ENCODE measurements at places on chromosomes 16 and 17. TPM values are rescaled to one million over a fixed set of nuclear protein-coding genes. Genes with fewer than 3 reads are reported as not detected.

The NEUROD2 gene
- total RNA-seq: not detected

The CACNA1G gene
- total RNA-seq: not detected

- H3K27ac ChIP-seq: no peak overlapping the region
- H3K4me3 ChIP-seq: no peak overlapping the region
- no peaks in the 10 kb centered on the region for H3K4me1 ChIP-seq
- no peak for DNase-seq
- H3K36me3 ChIP-seq: no peaks in the 10 kb centered on the region
- no peaks in the 10 kb centered on the region for H3K27me3 ChIP-seq
Measured at GRCh38 chr17:76630151-76630550, 13.4 kb downstream of the ST6GALNAC1 start.

- DNase-seq: no peak
- no peak overlapping the region for H3K27ac ChIP-seq
- H3K4me1 ChIP-seq: no peaks in the 10 kb centered on the region
- H3K4me3 ChIP-seq: no peak overlapping the region
Measured at GRCh38 chr16:81544261-81544660, 99.7 kb downstream of the CMIP start.

DNA sequence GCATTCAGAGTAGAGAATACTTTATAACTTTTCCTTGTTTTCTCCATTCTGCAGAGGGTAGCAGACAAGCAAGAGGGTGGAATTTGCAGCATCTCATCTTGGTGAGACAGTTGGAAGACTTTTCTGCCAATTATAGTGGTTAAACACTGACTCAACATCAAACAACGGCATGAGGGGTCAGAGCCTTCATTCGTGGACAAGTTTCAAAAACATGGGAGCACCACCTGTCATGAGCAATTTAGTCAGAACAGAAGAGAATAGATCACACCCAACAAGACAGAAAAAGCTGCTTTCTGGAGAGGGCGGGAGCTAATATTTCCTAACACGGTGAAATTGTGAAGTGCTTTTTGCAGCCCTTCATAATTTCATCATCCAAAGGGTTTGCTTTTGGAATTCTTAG, 17.9 kb upstream of the ZNF652 start:
- H3K4me3 ChIP-seq: no peak overlapping the region
- no peak for DNase-seq
- no peaks in the 10 kb centered on the region for H3K36me3 ChIP-seq
- no peaks in the 10 kb centered on the region for H3K4me1 ChIP-seq
- no peaks in the 10 kb centered on the region for H3K27me3 ChIP-seq

DNA sequence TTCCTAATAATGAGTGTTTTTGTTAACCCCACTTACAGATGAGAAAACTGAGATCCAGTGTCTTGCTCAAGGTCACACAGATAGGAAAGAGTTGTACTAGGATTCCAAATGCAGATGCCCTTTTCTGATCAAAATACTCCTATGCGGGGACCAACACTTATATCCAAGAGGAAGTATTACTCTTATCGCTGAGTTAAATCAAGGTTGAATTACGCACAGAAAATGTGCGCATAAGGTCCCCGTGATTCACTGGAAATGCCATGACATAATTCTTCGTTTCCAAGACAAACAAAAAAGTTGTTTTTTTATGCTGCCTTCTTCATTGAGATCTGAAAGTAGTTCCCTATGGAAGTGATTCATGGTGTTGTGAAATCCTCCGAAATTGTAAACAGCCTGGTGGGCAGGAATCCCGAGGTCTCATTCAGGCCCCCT, 463.8 kb upstream of the HSBP1 start:
- H3K36me3 ChIP-seq: no peaks in the 10 kb centered on the region
- no peak for DNase-seq

DNA sequence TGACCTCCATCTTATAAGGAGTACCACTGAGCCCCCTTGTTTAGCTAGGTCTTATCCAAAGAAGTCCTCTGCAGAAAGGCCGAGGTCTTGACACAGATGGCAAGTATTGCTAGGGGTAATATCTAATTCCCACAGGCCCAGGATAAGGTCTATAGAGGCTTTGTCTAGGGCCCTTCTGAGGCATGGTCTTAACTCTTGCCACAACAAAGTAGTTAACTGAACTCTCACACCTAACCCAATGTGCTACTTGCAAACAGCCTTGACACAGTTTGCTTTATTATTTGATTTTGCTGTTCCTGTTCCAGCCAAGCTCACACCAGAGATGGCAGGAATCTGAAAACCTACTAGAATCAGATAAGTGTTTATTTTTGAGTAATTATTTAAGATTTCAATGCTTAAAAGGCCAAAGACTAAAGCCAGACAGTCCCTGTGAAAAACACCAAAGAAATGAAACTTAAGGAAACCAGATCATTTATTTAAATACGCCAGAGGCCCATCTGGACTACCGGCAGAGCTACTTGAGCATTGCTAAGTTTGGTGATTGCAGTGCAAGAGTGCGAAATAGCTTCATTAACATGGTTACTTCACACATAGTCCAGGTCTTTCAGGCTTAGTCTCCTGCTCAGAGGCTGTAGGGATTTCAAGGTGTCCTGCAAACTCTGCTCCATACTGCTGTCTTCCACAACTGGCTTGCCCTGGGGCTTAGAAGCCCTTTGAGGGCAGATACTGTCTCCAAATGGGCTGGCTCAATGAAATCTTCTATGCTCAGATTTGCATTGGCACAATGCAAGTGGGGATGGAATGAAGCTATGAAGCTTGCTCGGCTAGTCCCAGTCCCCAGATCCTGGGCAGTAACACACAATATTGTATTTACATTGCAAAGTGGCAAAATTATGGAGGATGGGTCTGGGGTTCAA, 28.5 kb upstream of the SUPT4H1 start:
- no peak for DNase-seq
- no peaks in the 10 kb centered on the region for H3K36me3 ChIP-seq
- H3K27ac ChIP-seq: no peak overlapping the region
- no peaks in the 10 kb centered on the region for H3K27me3 ChIP-seq
- no peak overlapping the region for H3K4me3 ChIP-seq
- no peaks in the 10 kb centered on the region for H3K4me1 ChIP-seq

GRCh38 chr17:42193216-42193968, 902 bp downstream of the GHDC start:
- no peaks in the 10 kb centered on the region for H3K27me3 ChIP-seq
- peak overlapping the region; percentile 68 for H3K4me3 ChIP-seq
- H3K27ac ChIP-seq: peak overlapping the region; percentile 81
- peaks cover 6% of the 10 kb centered on the region for H3K36me3 ChIP-seq

The ZNF19 gene
- 2.2 TPM for total RNA-seq

DNA sequence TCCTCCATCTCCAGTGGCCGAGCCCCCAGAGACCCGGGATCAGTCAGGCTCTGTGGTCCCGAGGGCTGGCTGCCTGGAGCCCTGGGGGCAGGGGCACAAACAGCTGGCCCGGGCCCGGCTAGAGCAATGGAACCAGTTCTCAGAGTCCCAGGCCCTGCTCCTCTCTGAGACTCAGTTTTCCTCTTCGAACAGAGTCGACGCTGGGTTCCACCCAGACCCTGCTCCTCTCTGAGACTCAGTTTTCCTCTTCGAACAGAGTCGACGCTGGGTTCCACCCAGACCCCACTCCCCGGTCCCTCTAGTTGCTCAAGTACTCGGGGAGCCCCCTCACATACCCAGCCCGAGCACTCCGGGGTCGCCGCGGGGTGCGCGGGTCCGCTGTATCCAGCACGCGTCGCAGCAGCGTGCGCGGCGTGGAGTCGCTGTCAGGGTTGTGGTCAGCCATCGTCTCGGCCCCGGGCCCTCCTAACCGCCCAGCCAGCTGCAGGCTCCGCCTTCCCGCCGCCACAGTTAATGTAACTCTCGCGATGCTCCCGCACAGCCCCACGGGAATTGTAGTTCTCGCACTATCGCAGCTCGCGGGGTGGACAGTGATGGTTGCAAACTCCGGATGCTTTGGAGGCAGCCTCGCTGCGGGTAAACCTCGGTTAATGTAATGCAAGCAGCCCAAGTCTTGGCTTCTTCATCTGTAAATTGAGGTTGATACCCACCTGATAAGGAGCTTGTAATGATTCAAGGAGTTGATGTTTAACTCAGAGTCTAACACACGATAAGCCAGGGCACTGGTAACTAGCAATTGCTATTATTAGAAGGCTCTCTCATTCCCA, 8.5 kb upstream of the THAP11 start:
- peak overlapping the region; percentile 80 for H3K4me3 ChIP-seq
- H3K36me3 ChIP-seq: peaks cover 3% of the 10 kb centered on the region
- peak; percentile 97 for DNase-seq
- H3K27ac ChIP-seq: peak overlapping the region; percentile 80

The SEPTIN12 gene
- total RNA-seq: not detected

DNA sequence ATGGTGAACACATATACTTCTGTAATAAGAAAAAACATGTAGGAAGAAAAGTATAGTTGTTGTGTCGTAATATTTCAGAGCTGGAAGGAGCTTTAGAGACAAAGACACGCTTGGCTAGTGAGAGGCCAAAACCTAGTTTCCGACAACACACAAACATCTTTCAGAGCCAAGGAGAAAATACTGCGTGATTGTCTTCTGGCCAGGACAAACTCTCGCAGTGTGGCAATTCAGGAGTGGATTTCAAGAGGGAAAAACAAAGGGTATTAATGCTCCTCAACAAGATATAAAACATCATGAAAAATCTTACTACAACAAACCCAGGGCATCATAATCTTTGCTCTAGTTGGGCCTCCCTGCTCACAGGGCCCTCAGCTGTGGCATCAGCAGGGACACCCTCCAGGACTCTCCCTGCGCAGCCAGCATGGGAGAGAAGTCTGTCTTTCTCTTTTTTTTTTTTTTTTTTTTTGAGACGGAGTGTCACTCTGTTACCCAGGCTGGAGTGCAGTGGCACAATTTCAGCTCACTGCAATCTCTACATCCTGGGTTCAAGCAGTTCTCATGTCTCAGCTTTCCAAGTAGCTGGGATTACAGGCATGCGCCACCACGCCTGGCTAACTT, 66.4 kb downstream of the CYB5B start:
- no peaks in the 10 kb centered on the region for H3K4me1 ChIP-seq
- no peak for DNase-seq
- no peaks in the 10 kb centered on the region for H3K36me3 ChIP-seq
- no peaks in the 10 kb centered on the region for H3K27me3 ChIP-seq
- no peak overlapping the region for H3K4me3 ChIP-seq

GRCh38 chr16:31201582-31202413, 762 bp downstream of the PYCARD start:
- no peaks in the 10 kb centered on the region for H3K27me3 ChIP-seq
- H3K4me3 ChIP-seq: peak overlapping the region; percentile 67
- peaks cover 11% of the 10 kb centered on the region for H3K4me1 ChIP-seq
- no peak overlapping the region for H3K27ac ChIP-seq
- no peaks in the 10 kb centered on the region for H3K36me3 ChIP-seq
- peak; percentile 66 for DNase-seq

The TRPV3 gene
- total RNA-seq: 10.1 TPM

DNA sequence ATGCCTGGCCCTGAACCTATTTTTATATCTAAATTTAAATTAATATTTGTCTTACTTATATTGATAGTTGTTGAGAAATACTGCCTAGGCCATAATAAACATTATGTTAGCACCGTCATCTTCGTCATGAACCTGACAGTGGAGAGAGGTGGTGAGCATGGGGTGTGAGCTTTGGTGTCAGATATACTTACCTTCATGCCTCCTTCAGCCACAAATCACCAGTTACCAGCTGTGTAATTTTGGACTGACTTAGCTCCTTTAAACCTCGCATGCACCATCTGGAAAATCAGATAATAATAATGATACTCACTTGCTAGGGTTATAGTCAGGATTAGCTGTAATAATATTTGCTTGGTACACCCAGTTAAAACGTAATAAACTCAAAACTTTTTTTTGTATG, 35.0 kb downstream of the SNX29 start:
- DNase-seq: no peak
- no peak overlapping the region for H3K4me3 ChIP-seq
- no peaks in the 10 kb centered on the region for H3K27me3 ChIP-seq
- H3K27ac ChIP-seq: peak overlapping the region; percentile 36

Measured in psoas muscle (tissue), 8 donors.